Hypothalamus (tissue), 51 donors: ENCODE measurements at places on chromosomes 4 and X.

- DNase-seq: no peak
These were observed 49.3 kb upstream of the MAGED4B start for GRCh38 chrX:52118262-52118661.

- DNase-seq: no peak
These were observed 465.4 kb upstream of the GRID2 start for GRCh38 chr4:91838181-91838861.

GRCh38 chr4:27819246-27819645 lies 958.6 kb downstream of the STIM2 start:
- no peak for DNase-seq

DNA sequence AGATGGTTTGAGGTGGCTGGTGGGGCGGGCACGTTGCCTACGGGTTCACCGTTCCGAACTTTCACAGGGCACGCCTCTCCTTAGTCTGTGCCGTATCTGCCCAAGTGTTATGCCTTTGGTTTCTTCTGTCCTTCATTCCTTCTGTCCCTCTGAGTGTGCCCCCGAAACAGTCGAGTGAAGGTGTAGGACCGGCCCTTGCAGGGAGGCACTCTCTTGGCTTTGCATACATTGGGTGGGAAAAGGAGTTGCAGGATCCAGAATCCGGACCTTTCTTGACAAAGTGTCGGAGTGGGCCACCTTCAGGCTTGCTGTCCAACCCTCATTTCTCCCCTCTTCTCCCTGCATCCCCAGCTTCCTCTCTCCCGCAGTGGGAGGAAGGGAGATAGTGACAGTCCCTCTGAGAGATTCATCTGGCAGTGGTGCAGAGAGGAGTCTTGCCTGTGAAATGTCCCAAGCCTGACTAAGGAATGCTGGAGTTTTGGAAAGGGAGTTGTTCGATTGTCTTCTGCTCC lies 569 bp downstream of the ARFIP1 start:
- DNase-seq: no peak

GRCh38 chr4:10837151-10837550 lies 152.6 kb upstream of the CLNK start:
- DNase-seq: no peak

DNA sequence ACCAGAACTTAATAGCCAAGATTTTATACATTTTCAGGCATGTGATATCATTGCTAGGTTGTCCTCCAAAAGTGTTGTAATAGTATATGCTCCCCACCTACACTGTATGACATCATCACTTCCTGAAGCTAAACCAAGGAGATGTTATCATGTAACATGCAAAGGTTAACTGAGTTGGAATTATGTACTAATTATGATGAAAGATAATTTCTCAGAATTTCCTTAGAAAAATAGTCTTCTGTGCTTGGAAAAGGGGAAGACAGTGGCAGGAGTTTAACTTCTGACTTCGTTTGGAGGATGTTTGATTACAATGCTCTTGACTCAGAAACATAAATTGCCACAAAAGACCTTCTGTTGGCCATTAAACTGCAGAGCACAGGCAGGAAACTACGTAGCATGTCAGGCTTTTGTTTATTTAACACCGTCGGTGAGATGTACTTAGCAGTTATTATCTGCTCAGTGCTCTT lies 83.6 kb upstream of the GUCY1A1 start:
- DNase-seq: no peak

DNA sequence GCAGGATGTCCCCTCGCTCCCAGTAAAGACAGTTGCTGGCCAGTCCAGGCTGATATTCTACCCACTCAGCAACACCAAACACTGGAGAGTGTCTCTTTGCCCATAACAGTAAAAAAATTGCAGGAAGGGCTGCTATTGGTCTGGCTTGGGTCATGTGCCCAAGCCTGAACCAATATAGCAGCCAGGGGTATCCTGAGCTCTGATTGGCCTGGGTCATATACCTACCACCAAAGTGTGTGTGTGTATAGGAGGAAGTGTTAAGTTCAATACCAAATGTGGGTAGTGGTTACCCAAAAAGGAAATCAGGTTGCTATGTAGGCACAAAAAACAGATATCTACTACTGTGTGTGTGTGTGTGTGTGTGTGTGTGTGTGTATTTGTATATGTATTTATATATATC lies 373.2 kb downstream of the BCOR start:
- DNase-seq: no peak

DNA sequence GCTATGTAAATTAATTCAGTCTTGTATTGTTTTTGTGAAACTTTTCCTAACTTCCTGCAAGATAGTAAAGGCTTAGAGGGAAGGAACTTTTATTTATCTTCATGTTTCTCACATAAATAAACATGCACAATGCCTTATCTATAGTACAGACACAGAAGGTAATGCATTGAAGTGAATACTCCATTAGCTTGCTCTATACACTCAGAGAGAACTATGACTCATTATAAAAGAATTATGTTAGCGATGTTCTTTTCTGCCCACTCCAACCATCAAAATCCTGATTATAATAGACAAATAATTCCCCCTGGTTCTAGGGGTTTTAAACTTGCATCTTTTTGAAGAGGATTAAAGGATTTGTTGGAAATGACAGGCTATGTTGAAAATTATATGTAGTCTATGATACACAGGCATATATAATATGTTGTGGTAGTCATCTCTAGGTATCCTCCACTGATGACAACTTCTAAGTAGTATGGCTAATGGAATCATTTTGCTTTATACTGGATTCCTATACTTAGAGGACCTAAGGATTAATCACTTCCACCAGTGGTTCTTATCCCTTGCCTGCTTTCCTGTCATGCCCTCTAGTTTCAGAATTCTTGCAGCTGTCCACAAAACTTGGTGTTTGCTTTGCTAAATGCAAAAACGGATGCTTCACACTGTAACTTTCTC lies 115.7 kb downstream of the NDST4 start:
- DNase-seq: no peak

DNA sequence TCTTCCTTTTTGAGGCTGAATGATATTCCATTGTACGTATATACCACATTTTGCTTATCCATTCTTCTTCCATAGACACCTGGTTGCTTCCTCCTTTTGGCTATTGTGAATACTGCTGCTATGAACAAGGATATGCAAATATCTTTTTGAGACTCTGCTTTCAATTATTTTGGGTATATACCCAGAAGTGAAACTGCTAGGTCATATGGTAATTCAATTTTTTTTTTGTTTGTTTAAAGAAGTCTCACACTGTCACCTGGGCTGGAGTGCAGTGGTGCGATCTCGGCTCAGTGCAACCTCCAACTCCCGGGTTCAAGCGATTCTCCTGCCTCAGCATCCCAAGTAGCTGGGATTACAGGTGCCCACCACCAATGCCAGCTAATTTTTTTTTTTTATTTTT lies 75.3 kb downstream of the METTL14 start:
- DNase-seq: no peak

GRCh38 chrX:15344106-15344505 lies 8.8 kb upstream of the PIGA start:
- no peak for DNase-seq

DNA sequence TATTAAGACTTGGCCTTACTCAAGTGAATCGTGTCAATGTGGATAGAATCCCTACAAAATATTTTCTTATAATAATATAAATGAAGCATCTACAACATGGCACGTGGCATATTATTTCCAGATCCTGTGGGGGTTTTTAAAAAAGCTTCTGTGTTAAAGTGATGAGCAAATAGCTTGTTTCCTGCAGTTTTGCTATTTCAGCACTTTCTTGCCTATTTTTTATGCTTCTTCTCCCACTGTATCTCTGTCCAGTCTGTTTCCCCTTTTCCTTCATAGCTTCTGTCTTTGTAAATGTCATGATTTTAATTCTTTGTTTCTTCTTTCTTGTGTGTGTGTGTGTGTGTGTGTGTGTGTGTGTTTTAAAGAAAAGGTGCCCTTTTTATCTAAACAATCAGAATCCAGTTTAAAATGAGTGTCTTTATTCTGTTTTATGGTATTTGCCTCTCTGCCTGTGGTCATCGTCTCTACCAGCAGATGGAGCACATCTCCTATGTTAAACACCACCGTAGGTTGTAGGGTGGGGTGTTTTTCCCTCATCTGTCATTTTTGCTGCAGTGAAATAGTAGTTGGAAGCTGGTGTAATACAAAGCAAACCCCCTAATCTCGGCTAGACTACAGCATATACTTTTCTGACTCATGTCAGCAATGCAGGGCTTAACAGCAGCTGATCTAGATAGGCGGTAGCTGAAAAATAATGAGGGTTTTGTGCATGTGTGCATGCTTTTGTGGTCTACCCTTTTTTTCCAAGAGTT lies 33.1 kb downstream of the FTHL17 start:
- no peak for DNase-seq

DNA sequence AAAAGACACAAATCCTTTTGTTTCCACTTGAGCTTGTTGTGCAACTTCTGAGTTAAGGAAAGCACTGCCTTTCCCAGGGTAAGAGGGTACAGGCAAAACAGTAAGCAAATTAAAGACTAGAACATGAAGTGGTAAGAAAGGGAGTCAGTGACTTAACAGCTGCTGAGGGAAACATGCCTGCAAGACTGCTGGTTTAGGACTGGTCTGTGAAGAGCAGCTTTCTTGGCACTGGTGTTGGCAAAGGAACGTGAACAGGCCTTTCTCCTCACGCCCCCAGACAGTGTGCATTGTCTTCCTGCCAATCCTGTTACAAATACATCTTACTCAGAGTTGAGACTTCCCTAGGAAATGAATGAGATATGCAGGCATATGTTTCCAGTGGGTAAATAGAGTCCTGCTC lies 2.6 kb downstream of the LHFPL1 start:
- no peak for DNase-seq

- DNase-seq: peak; percentile 24
These were observed 142.4 kb downstream of the KLHL8 start for GRCh38 chr4:87077914-87078585.

DNA sequence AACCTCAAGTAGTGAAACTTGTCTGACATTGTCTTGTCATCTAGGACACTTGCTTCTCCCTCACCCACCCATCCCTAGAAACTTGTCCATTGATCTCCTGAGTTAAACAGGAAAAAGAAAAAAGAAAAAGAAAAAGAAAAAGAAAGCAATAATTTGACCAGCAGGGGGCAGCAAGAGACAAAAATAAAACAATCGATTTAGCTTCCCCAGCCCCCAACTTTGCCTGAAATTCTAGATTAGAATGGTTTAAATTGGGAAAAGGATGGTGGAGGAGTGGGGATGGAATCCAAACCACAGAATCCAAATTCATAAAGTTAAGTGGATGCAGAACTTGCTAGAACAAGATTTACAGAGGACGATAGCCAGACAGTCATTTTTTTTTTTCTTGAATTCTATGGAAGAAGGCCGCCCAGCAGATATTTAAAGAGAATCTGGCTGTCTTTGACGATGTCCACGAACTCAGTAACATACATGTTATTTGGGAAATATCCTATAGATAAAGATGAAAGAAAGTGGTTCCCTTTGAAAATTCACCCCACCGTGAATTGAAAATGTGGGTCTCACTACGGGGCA lies 282.9 kb downstream of the USP46 start:
- no peak for DNase-seq

DNA sequence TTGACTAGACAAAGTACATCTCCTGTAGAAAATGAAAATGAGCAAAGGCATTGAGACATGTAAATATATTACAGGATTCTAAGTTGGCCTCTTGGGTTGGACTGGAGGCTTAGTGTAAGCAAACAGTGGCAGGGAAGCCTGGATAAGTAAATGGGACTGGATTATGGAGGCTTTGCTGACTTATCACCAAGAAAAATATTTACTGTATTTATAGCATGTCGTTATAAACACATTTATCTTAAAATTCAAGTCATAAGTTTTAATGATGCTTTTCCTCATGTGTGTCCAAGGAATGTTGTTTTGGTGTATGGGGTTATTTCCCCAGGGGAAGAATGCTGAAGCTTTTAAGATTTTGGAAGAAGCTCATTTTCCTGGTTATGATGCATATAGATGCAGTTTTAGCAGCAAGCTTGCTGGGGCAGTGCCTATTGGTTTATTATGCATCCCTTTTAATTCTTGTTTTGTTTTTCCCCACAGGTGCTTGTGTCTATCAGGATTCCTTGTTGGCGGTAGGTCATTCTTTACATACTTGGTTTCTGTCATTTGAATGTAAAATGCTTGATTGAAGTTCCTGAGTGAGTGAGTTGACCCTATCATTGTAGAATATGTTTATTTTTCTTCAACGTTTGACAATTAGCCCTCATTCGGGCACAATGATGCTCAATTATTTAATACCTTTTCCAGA lies 8.5 kb downstream of the FRAS1 start:
- no peak for DNase-seq

DNA sequence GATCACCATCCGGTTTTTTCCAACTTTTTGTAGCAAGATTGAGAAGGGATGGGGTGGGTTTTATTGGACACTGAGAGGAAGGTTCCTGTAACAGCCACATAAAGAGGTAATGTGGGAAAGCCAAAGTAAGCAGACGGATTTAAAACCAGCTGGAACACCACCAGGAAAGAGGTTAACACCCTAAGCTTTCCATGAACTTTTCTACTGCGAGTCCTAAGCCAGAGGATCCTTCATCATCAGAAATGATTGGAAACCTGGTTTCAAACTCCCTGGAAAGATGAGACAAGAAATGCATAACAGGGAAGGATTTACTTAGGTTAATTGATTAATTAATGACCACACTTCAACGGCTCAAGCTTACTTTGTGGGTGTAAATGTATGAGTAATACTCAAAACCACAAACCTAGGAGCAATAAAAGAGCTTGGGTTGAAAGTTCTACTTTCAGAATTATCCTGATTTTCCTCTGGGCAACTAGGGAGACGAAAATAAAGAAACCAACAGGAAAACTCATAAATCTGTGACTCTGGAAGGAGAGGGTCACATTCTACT lies 91.5 kb downstream of the COX18 start:
- no peak for DNase-seq

DNA sequence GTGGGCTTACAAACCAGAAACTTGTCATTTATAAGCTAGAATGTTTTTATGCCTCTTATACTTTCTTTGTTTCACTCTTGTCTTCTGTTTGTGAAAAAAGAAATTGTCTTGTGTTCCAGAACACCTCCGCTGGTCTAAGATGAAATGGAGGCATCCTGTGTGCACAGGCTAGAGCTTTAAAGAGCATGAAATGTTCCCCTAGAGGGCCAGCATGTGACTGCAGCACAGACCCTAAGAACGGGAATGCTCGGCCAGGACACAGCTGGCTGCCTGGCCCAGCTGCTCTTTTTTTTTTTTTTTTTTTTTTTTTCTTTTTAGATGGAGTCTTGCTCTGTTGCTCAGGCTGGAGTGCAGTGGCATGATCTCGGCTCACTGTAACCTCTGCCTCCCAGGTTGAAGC lies 33.6 kb downstream of the SETD7 start:
- DNase-seq: no peak

- no peak for DNase-seq
These were observed 92.2 kb upstream of the ANXA3 start for GRCh38 chr4:78459327-78459726.

- DNase-seq: no peak
These were observed 105.7 kb downstream of the TENM3 start for GRCh38 chr4:182348779-182349326.

GRCh38 chr4:113673450-113673849 lies 88.1 kb downstream of the CAMK2D start:
- DNase-seq: no peak

DNA sequence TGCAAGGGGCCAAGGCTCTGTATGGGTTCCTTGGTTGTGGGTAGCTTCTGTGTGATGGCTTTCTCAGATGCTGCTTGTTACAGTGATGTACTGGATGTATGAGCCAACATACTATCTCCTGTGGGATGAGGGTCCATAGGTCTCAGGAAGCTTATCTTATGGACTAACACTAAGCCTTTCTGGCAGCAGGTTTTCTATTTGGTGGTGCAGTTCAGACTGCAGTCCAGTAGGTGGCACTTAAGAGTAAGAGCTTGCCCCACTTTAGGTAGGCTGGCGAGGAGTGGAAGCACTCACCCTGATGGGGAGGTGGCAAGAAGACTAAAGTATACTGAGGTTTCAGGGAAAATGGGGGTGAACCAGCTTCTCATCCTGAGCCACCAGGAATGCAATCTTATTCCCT lies 306.7 kb upstream of the MAOA start:
- DNase-seq: no peak

GRCh38 chrX:11781734-11782370 lies 23.8 kb downstream of the MSL3 start:
- DNase-seq: no peak
